NCI-H1930 (cell line): ENCODE measurements at places on chromosomes 3 and 15.

GRCh38 chr3:127716384-127716783 lies 43.6 kb downstream of the ABTB1 start:
- no peak for DNase-seq

GRCh38 chr3:175980486-175981090 lies 1121.5 kb downstream of the NAALADL2 start:
- no peak for DNase-seq

- no peak for DNase-seq
Measured at GRCh38 chr15:70495991-70496599, 267.3 kb downstream of the UACA start.

GRCh38 chr15:89408372-89409183 lies 74.0 kb upstream of the POLG start:
- DNase-seq, result no peak

GRCh38 chr15:65956307-65956706 lies 87.0 kb downstream of the RAB11A start:
- DNase-seq, result no peak

DNA sequence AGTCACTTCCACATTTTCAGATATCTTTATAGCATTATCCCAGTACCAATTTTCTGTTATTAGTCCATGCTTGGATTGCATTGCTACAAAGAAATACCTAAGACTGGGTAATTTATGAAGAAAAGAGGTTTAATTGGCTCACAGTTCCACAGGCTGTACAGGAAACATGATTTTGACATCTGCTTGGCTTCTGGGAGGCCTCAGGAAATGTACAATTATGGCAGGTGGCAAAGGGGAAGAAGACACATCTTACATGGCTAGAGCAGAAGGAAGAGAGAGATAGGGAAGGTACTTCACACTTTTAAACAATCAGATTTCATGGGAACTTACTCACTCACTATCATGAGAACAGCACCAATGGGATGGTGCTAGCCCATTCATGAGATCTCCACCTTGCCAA lies 172.3 kb upstream of the GPR149 start:
- DNase-seq, result no peak

DNA sequence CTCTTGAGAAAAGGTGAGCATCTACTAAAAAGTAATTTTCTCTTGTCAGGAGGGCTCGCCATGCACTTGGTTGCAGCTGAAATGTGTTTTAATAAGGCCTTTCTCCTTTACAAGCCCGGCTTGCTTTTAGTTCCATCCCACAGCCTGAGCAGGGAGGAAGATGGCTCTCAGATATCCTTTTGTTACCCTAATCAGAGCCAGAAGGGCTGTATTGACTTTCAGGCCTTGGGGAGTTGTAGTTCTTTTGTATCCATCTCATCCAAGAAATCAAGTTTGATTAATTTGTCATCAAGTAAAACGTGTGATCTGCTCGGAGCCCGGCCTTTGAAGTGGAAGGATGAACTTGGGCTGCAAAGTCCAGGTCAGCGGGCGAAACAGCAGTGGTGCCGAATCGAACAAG lies 52.9 kb downstream of the EIF4E3 start:
- DNase-seq, result no peak

GRCh38 chr3:51715977-51716294 lies 9.1 kb downstream of the GRM2 start:
- DNase-seq, result no peak

DNA sequence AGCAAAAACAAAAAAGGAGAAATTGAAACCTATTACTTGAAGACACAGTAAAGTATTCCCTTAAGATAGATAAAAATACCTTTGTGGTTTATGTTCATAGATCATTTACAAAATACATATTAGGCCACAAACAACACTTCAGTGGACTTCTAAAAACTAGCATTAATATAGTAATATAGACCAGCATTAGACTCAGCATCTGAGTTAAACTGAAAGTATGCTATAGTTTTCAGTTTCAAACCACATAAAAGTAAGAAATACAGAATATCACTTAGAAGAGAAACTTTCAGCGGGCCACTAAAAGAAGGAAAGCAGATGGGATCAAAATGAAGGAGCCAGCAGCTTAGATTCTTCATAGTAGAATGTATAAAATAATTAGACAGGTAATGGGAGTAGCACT lies 86.6 kb downstream of the MSL2 start:
- no peak for DNase-seq

DNA sequence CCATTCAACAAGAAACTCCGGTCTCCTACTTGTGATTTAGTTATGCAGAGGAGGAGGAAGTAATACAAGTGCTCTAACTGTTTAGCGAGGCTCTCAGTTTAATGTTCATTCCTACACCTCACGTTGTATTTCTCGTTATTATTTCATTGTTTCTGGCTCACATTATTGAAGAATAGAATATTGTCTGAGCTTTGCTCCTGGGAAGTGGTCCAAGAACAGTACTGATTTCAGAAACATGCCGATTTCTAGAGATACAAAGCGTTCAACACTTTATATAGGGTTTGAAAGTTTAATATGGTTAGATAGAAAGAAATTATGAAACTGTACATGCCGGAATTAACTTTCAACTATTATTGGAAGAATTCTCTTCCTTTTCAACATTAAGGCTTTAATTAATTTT lies 1145.5 kb downstream of the TBL1XR1 start:
- no peak for DNase-seq

- DNase-seq, result no peak
Measured at GRCh38 chr3:142209655-142210054, 15.7 kb downstream of the GK5 start.

- DNase-seq, result no peak
Measured at GRCh38 chr3:143187111-143187510, 67.5 kb downstream of the CHST2 start.

- no peak for DNase-seq
Measured at GRCh38 chr15:57619746-57620145, 28.0 kb downstream of the MYZAP start.

DNA sequence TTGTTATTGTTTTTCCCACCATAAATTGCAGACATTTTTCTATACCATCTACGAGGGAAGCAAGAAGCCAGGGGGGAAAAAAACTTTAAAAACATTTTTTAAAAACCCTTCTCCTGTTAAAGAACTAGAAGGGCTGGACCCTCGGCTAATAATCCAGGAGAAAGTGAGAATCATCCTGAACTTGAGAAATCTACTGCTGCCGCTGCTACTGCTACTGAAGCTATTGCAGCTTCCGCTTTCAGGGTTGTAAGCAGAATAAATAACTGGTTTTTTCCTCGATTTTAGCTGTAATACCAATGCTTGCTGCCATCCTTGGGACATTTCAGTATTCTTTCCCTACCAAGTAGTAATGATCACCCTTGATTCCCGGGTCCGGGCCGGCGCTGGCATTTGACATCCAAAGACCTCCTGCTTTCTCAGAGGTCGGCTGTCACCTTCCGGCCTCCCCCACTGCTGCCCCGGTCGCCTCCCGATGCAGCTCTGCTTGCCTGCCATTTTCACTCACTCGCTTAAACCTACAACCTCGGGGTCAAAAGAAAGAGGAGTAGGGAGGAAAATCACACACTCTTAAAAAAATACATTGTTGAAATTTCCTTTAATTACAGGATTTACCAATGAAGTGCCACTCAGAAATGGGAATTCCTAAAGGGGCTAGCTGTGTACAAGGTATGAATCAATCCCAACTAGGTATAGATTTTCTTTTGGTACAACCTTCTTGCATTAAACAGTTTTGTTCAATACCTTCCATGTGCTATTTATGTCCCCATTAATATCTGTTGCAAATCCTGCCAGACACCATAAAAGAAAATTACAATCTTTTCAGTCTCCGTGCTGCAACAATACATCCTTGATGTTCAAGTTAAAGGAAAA lies 674 bp upstream of the MECOM start:
- no peak for DNase-seq

DNA sequence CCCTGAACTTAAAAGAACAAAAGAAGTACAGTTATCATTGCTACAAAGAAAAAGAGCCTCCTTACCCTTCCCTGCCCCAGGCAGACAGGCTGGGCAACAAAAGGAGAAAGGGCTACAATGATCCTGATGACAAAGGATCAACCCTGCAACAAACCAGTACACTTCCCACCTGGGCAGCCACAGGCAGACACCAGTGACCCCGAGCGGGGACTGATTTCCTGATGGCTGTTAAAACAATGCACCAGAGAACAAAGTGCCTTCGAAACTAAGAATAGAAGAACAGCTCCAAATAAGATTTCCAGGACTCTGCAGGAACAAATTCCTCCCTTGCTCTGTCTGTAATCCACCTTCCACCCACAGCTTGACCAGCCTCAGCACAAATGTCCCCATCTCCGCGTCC lies 106.3 kb upstream of the ARHGEF3 start:
- no peak for DNase-seq

DNA sequence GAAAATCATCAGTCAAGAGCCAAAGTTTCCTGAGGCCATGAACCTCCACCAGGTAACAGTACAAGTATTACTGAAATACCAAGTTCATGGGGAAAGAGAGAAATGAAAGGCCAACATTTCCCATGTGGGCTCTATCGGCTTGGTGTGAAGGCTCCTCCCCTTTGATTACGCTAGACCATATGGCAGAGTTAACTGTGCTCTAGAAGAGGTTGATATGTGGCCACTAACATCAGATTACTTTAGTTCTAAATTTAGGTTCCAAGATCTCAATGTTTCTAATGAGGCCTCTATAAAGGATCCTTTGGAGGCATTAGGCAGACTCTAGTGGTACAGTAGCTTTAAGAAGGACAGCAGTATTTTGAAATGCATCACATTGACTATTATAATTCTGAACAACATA lies 127.1 kb downstream of the SEMA6D start:
- no peak for DNase-seq

DNA sequence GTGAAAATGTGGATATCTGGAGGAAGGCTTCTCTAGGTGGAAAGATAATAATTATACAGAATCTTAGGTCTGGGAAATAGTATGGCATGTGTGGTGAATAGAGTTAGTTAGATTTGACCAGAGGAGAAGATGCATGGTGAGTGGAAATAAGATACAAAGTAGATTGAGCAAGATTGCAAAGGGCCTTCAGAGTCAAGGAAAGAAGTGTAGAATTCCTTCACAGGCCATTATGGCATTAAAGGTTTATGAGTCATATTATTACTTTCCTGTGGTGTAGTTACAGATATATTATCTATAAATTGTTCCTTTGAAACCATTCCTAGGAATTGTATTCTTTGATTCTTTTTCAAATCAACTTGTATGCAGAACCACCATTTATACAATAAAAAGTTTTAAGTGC lies 660.3 kb downstream of the SI start:
- DNase-seq, result no peak

- DNase-seq, result no peak
Measured at GRCh38 chr3:148083526-148084182, 614.0 kb upstream of the AGTR1 start.

DNA sequence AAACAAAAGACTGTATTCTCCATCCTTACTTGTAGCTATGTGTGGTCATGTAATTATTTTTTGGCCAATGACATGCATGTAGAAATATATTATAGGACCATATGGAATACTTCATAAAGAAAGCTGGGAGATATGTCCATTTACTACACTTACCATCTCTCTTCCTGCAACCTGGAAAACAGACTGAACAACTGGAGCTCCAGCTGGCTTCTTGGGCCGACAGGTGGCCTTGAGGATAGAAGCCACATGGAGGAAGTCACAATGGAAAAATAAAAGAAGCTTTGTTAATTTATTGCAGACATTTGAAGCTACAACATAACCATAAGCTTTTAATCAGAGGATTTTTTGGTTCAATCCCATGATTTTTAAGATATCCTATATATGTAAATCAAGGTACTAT lies 167.9 kb upstream of the CBLB start:
- no peak for DNase-seq

DNA sequence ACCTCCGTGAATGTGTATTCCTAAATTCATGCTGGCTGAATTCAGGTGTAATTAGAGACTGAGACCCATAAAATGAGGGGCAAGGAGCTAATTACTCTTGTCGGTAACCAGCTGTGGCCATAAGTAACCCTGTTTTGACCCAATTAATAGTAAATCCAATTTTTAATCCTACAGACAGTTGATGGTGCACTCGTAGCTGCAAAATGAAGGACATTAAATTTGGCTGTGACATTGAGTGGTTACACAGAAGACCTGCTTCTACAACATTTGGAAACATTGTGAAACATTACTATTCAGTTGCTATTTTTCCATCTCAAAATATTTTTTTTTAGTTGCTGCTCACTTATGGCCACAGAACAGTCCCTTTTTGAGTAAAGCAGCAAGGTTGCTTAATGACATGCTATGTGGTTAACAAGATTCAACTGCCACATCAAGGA lies 33.0 kb downstream of the MBNL1 start:
- DNase-seq, result no peak

DNA sequence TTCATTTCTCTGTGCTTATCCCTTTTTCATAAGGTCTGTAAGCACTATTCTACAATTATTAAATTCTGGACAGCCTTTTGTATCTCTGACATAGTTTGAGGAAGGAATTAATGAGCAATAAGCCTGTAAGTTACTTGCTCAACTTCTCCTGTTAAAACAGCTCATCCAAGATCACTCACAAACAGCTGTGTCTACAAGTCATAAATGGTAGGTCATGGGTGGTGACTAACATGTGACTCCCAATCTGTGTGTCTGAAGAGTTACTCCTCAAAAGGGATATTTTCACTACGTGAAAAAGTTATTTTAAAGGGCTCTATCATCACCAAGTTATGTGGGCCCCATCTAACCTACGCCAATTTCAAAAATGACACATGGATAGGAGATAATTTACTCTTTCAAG lies 145.2 kb upstream of the CBLB start:
- no peak for DNase-seq
